Mesothelial cell of epicardium (in vitro differentiated cells): ENCODE measurements at places on chromosomes 11 and 22. TPM values are rescaled to one million over a fixed set of nuclear protein-coding genes. Genes with fewer than 3 reads are reported as not detected.

Gene C11orf86
- total RNA-seq, result not detected in 3 replicates

Gene SUSD2
- total RNA-seq, result 0.91 to 1.4 TPM (median 1.2 TPM) in 3 replicates

Gene GRAMD1B
- total RNA-seq, result 8.4 to 9.0 TPM (median 9.0 TPM) in 3 replicates

Gene SCARF2
- total RNA-seq, result 45.7 to 47.2 TPM (median 46.8 TPM) in 3 replicates

Gene OR2AT4
- total RNA-seq, result not detected in 3 replicates

Gene UBQLN3
- 0.63 to 1.2 TPM (median 0.71 TPM) in 3 replicates for total RNA-seq

Gene MMP12
- total RNA-seq, result not detected in 3 replicates

Gene SNX32
- total RNA-seq, result 6.8 to 10.7 TPM (median 7.5 TPM) in 3 replicates

Gene TMEM258
- total RNA-seq, result 139 to 154 TPM (median 148 TPM) in 3 replicates

Gene GLYATL1
- 0.25 to 0.89 TPM (median 0.33 TPM) in 3 replicates for total RNA-seq

Gene STK33
- total RNA-seq, result 9.8 to 12.2 TPM (median 11.6 TPM) in 3 replicates

Gene WNT7B
- 11.2 to 12.2 TPM (median 12.0 TPM) in 3 replicates for total RNA-seq

Gene TBX1
- total RNA-seq, result 0.34 to 0.45 TPM in 2 of 3 replicates, not detected in the other

Gene EFCAB6
- 1.6 to 2.6 TPM (median 2.6 TPM) in 3 replicates for total RNA-seq

Gene OR56A1
- 0.09 to 0.20 TPM (median 0.13 TPM) in 3 replicates for total RNA-seq

Gene SLC5A1
- not detected in 3 replicates for total RNA-seq

Gene CCDC15
- 2.8 to 3.1 TPM (median 2.9 TPM) in 3 replicates for total RNA-seq

Gene LUZP2
- total RNA-seq, result 4.1 to 4.5 TPM (median 4.3 TPM) in 3 replicates

Gene NRXN2
- total RNA-seq, result 9.8 to 14.0 TPM (median 12.0 TPM) in 3 replicates

Gene SRSF8
- 33.3 to 37.1 TPM (median 35.0 TPM) in 3 replicates for total RNA-seq

Gene MAPK8IP2
- 2.8 to 3.2 TPM (median 2.8 TPM) in 3 replicates for total RNA-seq

Gene PKDREJ
- 0.02 to 0.04 TPM in 2 of 3 replicates, not detected in the other for total RNA-seq

Gene MPEG1
- not detected in 3 replicates for total RNA-seq

Gene SHISAL1
- 0.58 to 0.72 TPM (median 0.62 TPM) in 3 replicates for total RNA-seq

Gene MS4A4A
- not detected in 3 replicates for total RNA-seq

Gene CCT8L2
- total RNA-seq, result not detected in 3 replicates

Gene RNF214
- total RNA-seq, result 39.5 to 44.8 TPM (median 39.9 TPM) in 3 replicates

Gene IGF2
- 3,009 to 3,275 TPM (median 3,171 TPM) in 3 replicates for total RNA-seq

Gene NXPE4
- not detected in 3 replicates for total RNA-seq

Gene SUN2
- 59.8 to 63.0 TPM (median 61.2 TPM) in 3 replicates for total RNA-seq

Gene VPREB3
- 0.52 TPM in 1 of 3 replicates, not detected in the others for total RNA-seq

Gene ANO9
- total RNA-seq, result 29.7 to 32.3 TPM (median 30.6 TPM) in 3 replicates

Gene RAB3IL1
- 10.6 to 12.0 TPM (median 11.9 TPM) in 3 replicates for total RNA-seq

Gene RIC3
- total RNA-seq, result 1.9 to 2.4 TPM (median 2.1 TPM) in 3 replicates

Gene FJX1
- total RNA-seq, result 70.7 to 73.1 TPM (median 72.8 TPM) in 3 replicates

Gene MMP8
- total RNA-seq, result not detected in 3 replicates

Gene C22orf42
- not detected in 3 replicates for total RNA-seq

Gene PAAF1
- 31.7 to 35.8 TPM (median 34.6 TPM) in 3 replicates for total RNA-seq

Gene SART1
- total RNA-seq, result 47.1 to 55.1 TPM (median 54.4 TPM) in 3 replicates

Gene DCHS1
- 75.9 to 81.2 TPM (median 77.3 TPM) in 3 replicates for total RNA-seq

Gene ANGPTL5
- not detected in 3 replicates for total RNA-seq

Gene ASPHD2
- 1.9 to 2.6 TPM (median 2.5 TPM) in 3 replicates for total RNA-seq

Gene B3GAT3
- total RNA-seq, result 48.1 to 56.4 TPM (median 52.6 TPM) in 3 replicates

Gene CRYBB3
- 0.27 to 0.54 TPM (median 0.31 TPM) in 3 replicates for total RNA-seq

Gene ROM1
- 1.7 to 2.5 TPM (median 1.8 TPM) in 3 replicates for total RNA-seq

Gene KRTAP5-7
- total RNA-seq, result 0.18 to 0.43 TPM (median 0.25 TPM) in 3 replicates

Gene DTX4
- 37.7 to 42.3 TPM (median 39.4 TPM) in 3 replicates for total RNA-seq
